ENCODE measurements at places on chromosomes 3 and 15.

DNA sequence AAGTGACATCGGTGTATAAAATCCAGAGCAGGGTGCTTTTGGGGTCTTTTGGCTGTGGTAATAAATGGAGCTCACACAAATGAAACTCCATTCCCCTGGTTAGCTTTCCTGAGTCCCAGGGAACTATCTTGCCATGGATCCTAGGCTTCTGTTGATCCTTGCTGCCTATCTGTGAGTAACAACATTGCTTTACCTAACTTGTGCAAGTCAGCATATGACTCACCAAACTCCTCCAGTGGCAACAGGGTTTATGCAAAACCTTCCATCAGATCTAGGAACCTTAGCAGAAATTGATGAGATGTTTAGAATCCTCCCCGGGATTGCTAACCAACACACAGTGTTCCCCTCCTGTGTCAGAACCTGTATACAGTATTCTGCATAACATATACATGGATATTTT lies 105.4 kb downstream of the SCAPER start:
- no peak for DNase-seq

GRCh38 chr3:98554580-98554979 lies 22.8 kb downstream of the GPR15 start:
- DNase-seq, result no peak

DNA sequence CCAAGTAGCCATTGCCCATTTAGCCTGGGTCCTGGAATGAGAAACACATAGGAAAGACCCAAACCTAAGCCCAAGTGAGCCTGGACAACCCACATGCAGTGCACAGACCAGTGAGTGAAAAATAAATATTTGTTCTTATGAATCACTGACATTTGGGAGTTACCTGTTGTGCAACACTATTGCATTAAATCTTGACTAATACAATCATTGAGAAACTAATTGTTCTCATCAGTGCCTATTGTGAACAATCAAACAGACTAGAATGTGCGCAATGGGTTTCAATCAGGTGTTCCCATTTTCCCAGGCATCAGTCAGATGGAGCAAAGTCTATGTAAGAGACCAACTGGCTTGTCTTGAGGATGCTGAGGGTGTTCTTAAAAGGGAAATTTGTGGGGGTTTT lies 54.7 kb upstream of the CNOT10 start:
- no peak for DNase-seq

DNA sequence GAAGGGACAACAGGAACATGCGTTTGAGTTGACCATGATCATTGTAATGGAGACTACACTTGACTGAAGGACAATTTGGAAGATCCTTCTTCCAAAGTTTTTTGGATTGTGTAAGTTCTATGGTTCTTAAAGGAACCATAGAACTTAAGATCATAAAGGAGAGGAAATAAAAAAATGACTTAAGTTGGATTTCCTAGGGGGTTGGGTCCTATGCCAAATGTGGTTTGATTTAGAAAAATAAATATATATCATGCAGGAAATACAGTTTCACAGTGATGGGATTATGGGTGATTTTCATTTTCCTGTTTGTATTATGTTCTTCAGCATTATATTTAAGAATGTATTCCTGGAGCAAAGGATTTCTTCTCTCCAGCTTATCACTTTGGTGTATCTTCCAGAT lies 305.5 kb upstream of the DPH6 start:
- no peak for DNase-seq

GRCh38 chr15:92586383-92586942 lies 69.1 kb downstream of the FAM174B start:
- no peak for DNase-seq

DNA sequence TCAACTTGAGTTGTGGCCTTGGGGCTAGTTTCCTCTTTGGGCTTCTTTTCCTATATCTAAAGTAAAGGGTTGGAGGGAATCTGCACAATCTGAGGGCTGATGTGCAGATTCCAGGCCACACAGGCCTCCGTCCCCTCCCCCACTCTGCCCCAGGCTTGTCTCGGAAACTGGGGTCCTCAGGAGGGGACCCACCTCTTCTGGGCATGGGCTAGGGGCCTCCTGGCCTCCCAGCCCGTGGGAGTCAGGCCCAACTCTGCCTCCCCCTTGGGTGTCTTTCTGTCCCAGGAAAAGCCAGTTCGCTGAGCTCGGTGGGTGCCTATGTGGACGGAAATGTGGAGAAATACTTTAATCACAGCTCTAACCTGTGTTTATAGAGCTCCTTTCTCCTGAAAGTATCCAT lies 4.8 kb downstream of the SMAD6 start:
- DNase-seq, result no peak

DNA sequence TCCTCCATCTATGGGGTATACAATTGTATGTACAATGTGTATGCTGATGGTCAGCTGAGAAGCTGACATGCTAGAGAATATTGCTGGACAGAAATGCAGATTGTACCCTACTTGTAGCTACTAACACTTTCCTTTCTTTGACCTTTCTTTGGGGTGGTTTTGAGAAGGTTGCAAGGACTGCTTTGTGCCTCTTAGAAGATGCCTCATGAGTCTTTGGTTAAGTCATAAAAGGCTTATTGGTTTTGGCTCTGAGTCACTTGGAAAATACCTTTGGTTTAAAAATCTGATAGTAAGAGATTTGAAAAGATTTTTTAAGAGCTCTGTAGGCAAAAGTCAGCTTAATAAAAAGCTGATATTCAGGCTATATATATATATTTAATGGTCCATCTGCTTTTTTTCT lies 71.5 kb downstream of the ZMAT3 start:
- DNase-seq, result no peak

- DNase-seq, result no peak
Observed at GRCh38 chr15:79815468-79815867, 81.3 kb downstream of the MTHFS start.

- DNase-seq, result no peak
Observed at GRCh38 chr15:57735891-57736290, 29.4 kb downstream of the POLR2M start.

GRCh38 chr3:193590088-193590856 lies 2.7 kb upstream of the OPA1 start:
- DNase-seq, result no peak

DNA sequence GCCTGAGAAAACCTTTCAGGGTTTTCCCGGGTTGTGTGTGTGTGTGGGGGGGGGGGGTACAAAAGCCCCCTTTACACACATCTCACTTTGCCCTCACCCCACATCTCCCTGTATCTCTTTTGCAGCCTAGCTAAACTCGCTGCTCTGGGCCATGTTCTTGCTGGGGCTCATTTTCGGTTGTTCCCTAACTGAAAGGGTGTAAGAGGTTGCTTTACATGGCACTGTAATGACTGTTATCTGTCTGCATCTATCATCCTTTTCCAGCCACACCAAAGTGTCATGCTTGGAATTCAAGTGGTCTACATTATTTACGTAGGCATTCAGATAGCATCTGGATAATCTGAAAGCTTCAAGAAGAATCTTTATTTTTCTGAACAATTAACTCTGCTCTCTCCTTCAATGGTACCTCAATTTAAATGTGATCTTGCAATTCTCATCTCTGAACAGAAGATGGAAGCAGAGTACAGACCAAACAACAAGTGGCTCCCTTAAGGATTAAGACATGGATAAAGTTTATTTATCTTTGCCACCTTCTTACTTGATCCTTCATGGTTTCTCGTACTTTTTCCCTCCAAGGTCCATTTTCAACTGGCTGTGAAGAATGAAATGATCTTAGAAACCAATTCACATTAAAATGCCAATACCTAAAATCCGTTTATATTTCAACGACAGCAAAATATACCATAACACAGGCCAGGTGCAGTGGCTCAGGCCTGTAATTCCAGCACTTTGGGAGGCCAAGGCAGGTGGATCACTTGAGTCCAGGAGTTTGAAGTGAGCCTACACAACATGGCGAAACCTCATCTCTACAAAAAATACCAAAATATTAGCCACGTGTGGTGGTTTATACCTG lies 34.9 kb downstream of the DCLK3 start:
- DNase-seq, result no peak

DNA sequence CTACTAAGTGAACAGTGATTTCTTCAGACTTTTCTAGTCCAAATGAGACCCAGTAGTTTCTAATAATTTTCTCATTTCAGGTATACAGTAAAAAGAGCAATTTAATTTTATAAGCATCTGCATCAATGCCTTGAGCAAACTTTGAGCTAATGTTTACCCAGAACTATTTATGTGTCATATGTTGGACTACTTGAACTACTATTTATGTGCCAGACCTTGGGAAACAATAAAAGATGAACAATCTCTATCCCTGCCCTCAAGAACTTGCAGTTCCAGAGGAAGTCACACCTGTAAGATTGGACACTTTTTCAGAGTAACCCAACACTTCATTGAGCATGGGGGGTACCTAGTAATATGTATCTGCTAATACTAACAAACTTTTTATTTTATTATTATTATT lies 2.3 kb upstream of the UBE3A start:
- DNase-seq, result no peak

- DNase-seq, result no peak
Observed at GRCh38 chr3:170038434-170039110, 777 bp downstream of the GPR160 start.

DNA sequence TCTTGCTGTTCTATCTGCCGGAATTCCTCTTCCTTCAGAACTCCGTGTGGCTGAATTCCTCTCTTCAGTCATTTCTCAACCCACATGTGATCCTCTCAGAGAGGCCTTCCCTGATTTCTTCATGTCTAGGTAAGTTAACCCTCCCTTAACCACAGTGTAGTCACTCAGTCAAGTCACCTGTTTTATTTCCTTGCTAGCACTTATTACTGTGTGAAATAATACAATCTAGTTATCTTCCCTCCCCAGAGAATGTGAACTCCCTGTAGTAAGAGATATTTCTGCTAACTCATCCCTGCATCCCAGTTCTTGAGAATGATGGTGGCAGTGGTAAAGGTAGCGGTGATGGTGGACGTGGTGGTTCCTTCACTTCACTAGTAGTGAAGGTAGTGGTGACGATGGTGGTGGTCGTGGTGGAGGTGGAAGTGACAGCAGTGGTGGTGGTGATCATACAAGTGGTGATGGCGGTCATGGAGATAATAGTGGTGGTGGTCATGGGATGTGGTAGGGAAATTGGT lies 33.3 kb downstream of the COL6A5 start:
- no peak for DNase-seq

DNA sequence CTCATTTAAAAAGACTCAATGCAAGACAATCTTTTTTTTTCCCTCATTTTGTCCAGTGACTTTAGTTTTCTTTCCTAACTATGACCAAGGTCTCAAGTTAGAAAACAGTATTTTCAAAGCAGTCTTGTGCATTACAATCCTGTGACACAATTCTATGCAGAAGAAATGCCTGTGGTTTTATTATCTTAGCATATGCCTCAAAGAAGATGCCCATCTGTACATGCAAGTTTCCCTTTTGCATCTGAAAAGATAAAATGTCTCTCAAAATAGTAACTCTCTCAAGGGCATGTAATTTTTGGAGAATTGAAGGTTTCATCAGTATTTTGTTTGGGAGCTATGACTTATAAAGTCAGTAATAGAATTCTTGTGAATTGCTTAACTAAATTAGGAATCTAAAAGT lies 292.0 kb upstream of the SUCLG2 start:
- DNase-seq, result no peak

DNA sequence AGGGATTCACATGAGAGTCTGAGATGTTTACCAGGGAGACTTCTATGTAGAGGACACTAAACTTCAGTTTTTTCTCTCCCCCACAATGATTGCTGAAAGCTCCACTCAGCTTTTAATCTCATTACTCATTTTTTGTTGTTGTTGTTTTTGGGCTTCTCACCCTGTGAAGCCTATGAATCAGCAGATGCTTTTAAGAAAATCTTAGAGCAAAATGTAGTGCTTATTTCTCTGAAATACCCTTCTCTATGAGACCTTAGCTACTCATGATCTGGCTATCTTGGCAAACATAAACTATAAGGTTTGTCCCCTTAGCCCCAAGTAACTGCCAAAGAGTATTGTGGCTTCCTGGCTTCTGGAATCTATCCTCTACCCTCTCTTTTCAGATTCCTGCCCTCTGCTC lies 537.3 kb downstream of the OCA2 start:
- no peak for DNase-seq

DNA sequence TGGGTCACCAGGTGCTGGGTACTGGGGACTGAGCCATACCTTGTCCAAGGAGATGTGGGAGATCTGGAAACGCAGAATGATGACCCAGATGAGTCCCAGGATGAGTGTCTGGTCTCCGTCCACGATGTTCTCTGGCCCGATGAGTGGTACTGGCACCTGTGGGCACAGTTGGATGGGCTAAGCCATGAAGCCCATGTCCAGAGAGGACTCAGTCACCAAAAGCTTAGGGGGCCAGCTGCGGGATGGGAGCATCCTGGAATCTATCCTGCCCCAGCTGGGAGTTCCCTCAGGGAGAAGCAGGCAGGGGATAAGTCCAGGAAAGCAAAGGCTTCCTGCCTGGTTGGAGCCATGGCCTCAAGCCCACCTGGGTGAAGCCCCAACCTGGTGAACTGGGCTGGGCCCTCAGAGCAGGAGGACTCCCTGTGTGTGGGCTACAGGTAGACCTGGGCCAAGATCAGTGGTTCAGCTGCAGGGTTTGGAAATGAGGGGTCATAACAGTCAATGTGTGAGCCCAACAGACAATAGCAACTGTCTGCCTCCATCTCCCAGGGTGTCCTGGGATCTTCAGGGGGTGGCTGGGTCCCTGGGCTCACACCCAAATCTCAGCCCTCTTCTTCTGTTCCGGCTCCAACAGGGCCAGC lies 3.7 kb downstream of the SPTBN5 start:
- DNase-seq, result no peak

DNA sequence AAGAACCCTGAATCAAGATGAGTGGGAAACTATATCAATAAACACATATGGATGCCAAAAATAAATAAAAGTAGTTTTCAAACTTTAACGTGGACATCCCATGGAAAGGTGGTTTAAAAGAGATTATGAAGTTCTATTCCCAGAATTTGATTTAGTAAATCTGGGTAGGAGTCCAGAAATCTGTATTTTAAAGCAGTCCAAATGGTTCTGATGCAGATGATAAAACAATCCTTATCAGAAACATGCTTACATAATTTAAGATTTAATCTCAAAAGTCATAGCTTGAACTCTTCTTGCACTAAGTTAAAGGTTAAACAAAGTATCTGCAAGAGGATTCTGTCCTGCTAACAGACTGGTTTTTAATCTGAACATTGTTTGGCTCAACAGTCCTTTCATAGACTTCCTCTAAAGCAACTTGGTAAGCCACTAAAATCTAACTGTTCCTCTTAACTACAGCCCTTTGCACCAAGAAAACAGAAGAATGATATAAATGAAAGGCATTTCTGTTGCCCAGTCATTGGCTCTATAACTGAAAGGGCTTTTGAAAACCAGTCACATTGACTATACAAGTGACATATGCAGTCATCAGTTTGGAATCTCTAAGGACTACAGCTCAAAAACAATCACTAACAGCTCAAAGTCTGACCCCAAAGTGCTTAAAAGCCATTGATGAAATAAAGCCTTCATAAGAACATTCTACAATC lies 23.4 kb upstream of the MAP4 start:
- no peak for DNase-seq

All from anterior cingulate cortex (tissue), 58 donors.